ENCODE measurements at places on chromosomes 3 and 15.
A peak's percentile ranks its signal among the peaks of the same experiment; 100 is the strongest.

GRCh38 chr3:153090973-153091372 is 71.1 kb upstream of the RAP2B start:
- no peak for DNase-seq

DNA sequence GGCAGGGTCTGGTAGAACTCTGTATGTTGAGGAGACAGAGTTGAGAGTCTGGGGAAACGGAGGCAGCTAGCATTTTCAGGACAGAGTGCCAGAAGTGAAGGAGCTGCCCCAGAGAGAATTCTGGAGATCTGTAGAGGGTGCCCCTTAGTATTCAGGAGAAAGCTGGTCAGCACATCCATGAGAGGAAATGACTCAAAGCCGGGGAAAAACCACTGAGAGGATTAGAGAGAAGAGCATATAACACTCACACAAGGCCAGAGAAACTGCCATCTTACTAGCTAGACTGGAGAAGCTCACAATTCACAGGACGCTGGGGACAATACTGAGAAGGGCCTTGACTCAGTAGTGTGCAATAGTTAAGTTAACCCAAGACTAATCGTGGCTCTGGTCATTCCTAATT is 75.7 kb upstream of the DPPA4 start:
- DNase-seq: no peak

GRCh38 chr3:101676765-101677435 is at the start of gene ZBTB11:
ZBTB11 (minus strand) TSS chr3:101677132; CDS start chr3:101676914, 218 bp downstream.
- peak; percentile 100 for DNase-seq

DNA sequence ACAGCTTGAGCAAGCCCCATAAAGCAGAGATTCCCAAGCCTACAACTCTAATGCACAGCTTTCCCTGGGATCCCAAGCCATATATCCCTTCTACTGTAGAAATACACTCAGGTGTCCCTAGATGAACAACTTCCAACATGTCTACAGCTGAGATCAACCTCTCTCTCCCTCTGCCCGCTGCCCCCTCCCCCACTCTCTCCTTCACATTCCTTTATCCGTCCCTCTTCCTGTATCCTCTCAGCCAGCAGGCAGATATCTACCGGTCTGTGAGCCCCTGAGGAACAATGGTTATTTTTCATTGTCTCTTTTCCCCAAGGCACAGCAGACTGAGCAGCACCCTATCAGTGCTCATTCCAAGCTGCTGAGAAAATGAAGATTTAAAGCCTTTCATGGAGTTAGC is 138.6 kb downstream of the SUCLG2 start:
- no peak for DNase-seq

- DNase-seq: no peak
Measured at GRCh38 chr3:141699324-141699723, 38.8 kb upstream of the RNF7 start.

DNA sequence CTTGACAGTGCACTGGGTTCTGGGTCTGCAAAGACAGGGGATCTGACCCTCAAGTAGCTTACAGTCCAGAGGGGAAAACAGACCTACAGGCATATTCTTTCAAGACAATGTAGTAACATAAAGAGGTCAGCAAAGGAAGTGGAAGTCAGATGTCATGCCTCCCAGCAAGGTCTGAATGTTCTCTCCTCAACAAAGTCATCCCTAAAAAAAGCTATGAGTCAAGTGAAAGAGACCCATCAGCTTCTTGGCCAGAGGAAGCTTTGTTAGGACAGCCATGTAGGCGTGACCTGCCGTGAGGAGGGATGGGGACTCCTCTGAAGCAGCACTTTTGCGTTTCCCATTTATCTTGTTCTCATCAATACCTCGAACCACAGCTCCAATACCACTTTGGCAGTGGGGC is 331.6 kb upstream of the NR2F2 start:
- no peak for DNase-seq

GRCh38 chr15:76678766-76679165 is 226.4 kb downstream of the SCAPER start:
- DNase-seq: no peak

DNA sequence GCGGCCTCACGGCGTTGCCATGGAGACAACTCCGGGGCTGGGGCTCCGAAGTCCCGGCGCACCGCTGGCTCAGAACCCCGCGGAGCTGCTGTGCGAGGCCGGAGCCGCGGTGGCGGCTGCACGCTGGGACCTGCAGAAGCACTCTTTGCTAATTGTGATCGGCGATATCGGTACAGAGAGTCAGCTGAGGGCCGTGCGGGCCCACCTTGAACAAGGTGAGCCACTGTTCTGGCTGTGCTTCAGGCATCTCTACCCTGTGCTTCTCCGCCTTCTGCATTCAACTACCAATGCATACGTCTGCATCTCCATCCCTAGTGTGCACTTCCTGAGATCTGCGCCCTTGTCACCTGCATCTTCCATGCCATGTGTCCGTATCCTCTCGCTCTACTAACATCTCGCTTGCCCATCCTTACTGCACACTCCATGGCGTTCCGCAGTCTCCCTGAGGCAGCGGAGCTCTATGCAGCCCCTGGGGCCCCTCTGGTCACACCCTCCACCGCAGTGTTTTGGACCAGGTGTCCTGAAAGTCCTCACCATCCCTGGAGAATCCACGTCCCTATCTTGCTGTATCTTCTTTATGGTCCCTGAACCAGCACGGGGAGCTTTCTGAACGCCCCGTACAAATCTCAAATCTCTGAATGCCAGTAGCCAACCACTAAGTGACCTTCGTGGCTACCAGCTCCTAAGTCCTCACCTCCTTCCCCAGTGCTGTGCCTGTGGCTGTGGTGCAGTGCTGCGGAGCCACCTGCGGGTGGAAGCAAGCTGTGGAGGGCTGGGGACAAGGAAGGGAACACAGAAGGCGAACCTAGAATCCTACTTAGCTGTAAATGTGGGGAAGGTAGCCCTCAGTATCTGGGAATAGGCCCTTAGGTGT is 6.2 kb upstream of the MAP1A start:
- no peak for DNase-seq

- DNase-seq: no peak
Measured at GRCh38 chr3:38126121-38126892, 10.6 kb downstream of the ACAA1 start.

GRCh38 chr15:71808311-71809020 is 1.9 kb upstream of the NR2E3 start:
- DNase-seq: no peak

DNA sequence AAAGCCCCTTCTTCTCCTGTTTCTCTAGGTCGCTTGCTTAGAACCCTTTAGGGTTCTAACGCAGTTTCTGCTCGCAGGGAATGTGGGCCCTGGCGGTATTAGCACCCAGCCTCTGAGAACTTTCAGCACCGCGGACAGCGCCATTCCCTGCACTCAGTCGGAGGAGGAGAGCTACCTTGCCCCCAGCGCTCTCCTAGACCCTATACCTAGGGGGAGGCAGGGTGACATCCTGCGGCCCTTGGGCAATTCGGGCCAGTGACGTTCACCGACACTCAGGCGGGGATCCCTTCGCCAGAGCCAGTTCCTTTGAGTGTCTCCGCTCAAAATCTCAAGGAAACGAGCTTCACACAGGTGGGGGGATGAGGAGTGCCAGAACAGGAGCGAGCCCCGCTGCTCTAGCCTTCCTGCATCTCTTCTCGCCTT is 1.3 kb downstream of the SLC7A14 start:
- peak; percentile 79 for DNase-seq

DNA sequence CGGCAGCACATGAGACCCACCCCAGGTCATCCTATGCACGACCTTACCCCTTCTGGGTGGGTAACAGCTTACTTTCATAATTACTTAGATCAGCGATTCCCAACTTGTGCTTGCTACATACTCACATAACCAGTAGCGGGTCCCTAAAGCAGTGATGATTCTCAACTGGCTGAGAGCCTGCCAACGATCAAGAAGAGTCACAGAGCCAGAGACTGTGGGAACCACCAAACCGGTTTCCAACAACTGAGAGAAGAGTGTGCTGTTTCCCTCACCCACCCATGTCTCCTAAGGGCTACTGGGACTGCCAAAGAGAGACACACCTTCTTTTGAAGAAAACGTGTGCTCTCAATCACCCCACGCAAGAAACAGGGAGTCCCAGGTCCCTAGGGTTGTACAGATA is 12.0 kb upstream of the XXYLT1 start:
- DNase-seq: no peak

DNA sequence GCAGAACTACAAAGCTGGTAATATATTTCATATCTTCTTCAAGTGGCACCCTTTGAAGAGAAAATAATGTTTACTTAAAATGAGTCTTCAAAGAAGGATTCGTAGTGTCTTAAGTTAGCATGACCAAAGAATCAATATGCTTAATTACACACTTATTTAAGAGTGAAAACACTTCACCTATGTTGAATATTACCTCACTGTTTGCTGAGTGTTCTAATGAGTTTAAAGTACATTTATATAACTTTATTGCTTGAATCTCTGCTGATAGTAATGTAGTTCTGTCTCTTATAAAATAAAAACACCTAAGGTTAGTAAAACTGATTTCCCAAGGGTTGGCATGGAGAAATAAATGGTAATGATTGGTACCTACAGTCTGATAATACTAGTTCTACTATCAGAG is 143.3 kb upstream of the SLC2A2 start:
- no peak for DNase-seq

DNA sequence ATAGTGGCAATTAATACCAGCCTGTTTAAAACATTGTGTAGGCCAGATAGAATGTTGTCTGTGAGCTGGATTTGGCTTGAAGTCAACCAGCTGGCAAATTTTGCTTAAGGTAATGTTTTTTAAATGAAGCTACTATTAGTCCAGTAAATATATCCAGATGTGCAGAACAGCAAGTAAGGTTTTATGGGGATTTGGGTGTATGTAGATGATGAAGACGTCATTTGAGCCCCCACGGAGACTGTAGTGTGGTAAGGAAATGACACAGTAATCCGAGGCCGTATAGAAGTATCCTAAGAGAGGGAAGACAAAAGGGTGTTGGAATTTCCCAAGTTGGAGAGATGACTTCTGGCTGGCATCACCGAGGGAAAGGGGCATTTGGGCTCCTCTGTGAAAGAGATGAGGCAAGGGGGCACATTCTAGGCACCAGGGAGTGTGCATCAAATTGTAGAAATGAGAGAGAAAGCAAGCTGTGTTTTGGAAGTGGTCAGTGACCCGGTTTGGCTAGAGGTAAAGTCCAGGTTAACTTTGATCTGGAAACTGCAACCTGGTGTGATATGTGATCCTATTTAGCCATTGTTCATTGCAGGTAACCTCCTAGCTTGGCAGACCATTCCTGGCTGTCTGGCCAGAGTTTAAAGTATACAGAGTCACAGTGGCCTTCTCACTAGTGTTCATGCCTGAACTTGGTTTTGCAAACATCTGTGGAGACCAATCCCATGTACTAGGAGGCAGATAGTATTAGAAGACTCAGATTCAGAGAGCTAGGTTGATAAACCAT is 104.2 kb downstream of the ITPR1 start:
- DNase-seq: no peak

- no peak for DNase-seq
Measured at GRCh38 chr15:93644595-93644994, 555.6 kb upstream of the RGMA start.

GRCh38 chr3:152823173-152823572 is 11.8 kb upstream of the P2RY1 start:
- no peak for DNase-seq

DNA sequence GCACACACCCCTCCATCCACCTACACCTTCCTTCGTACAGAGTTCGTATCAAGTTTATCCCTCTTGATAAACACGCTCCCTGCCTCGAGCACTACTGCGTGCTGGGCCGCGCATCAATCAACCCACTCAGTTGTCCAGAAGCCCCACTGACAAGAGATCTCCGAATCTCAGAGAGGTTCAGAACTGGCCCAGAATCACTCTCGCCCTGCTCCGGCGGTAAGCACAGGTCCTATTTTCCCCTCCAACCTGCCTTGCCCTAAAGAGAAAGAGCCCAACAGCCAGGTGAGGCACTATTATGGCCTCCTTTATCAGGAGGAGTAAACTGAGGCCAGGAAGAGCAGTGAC is 494 bp upstream of the NISCH start:
- DNase-seq: no peak

- no peak for DNase-seq
Measured at GRCh38 chr3:1251282-1252060, 158.6 kb downstream of the CNTN6 start.

- DNase-seq: no peak
Measured at GRCh38 chr3:171568766-171569165, 108.6 kb upstream of the TNIK start.

DNA sequence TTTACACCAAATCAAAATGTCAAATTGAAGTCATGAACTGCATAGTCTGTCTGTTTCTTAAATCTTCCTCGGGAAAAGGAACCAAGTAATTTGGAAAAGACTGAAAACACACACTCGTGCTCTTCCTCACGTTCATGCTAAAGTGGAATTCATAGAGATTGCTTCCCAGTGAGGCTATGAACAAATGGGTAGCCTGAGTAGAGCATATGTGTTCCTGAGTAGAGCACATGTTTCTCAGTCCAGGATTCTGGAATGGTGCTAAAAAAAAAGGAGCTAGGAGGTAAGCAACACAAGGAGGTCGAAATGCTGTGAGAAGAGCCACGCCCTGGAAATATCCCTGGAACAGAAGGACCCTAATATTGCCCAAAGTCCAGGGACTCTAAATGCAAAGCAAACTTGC is 494.2 kb upstream of the THBS1 start:
- DNase-seq: no peak

DNA sequence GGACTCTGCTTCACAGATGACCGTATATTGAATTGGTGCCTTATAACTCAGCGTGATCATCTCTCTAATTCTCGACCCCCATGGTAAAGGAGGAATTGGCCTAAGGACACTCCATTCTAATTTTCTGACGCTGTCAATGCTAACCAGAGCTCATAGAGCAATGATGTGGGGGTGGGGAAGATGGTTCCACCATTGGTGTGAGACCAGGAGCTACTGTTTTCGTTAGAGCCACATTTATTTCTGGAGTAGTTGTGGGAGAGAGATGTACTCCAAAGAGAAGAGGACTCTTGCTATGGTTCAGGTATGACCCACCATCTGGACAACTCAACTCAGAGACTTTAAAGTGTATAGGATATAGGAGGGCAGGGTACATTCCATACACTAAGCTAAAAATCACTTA is 16.3 kb downstream of the ZBTB38 start:
- DNase-seq: no peak

- no peak for DNase-seq
Measured at GRCh38 chr3:125002414-125003368, 53.1 kb downstream of the HEG1 start.

Data from right renal pelvis (tissue), 4 donors.